Stimulated activated CD4-positive, alpha-beta T cell treated with anti-CD3 and anti-CD28 coated beads, Interleukin-15, amount 100 ng/mL, for 1 hour (primary cell): ENCODE measurements at places on chromosomes 5 and 9.

- no peak for DNase-seq
Measured at GRCh38 chr5:65809817-65810531, 88.0 kb downstream of the NLN start.

DNA sequence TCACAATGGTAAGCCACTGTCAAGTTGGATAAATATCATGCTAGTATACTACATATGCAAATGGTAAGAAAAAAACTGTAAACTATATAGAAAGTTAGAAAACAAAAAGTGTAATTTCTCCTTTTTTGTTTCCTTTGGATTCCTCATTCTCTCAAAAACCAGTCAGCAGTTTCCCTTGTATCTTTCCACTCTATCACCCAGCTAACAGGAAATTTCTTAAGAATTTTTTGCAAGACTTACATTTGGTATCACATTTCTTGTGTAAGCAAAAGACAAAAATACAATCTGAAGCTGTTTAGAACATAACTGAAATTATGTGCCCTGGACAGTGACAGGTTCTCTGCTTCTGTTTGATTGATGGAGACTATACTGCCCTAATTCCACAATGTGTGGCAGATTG lies 25.2 kb upstream of the MSH3 start:
- no peak for DNase-seq

GRCh38 chr9:85702726-85703289 lies 38.9 kb downstream of the AGTPBP1 start:
- DNase-seq, result no peak

GRCh38 chr9:29644514-29644913 lies 2071.2 kb upstream of the C9orf72 start:
- DNase-seq, result no peak

DNA sequence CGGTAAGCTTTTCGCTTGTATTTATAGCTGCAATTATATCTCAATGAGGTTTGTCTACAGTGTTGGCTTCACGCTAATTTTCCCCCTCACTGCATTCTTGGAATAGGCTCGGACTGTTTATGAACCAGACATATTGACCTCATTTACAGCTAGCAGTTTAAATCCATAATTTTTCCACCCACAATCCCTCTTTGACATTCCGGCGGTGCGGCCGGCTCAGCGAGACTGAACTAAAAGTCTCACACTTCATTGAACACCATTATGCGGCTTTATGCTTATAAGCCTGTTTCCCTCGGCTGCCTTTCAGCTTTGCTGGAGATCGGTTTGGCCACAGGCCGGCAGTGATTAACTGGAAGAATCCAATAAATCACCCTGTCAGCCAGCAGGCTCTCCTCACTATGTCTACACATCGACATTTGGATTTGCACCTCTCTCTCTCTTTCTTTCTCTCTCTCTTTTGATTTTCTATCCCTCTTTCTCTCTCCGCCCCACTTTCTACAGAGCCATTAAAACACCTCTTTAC lies 315.0 kb upstream of the TLE4 start:
- no peak for DNase-seq

GRCh38 chr9:124448019-124448418 lies 2.2 kb upstream of the ADGRD2 start:
- DNase-seq, result no peak

- no peak for DNase-seq
Measured at GRCh38 chr5:103454770-103455169, 107.8 kb downstream of the NUDT12 start.

- DNase-seq, result no peak
Measured at GRCh38 chr9:107650321-107650720, 160.8 kb upstream of the KLF4 start.

DNA sequence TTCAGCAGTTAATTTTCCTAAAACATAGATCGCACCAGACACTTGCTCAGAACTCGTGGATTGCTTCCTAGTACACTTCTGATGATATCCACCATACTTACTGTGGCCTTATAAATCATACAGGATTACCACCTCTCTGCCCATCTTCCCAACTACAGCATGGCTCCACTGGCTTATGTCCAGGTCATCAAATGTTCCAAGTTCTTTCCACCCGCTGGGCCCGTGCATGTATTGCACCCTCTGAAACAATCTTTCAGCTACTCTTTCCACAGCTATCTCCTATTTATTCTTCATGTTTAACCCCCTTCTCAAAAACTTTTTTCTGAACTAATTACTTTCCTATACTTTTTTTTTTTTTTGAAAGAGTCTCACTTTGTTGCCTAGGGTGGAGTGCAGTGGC lies 18.5 kb downstream of the FBXW2 start:
- DNase-seq, result no peak

GRCh38 chr5:139394654-139395566 lies at the start of gene PROB1:
Gene PROB1 (minus strand): TSS chr5:139395104. CDS start chr5:139395081, 23 bp downstream.
- no peak for DNase-seq
